T-cell (primary cell): ENCODE measurements at places on chromosomes 11 and 22. TPM values are rescaled to one million over a fixed set of nuclear protein-coding genes. Genes with fewer than 3 reads are reported as not detected.
A peak's percentile ranks its signal among the peaks of the same experiment; 100 is the strongest.

Gene OOSP2
- not detected for total RNA-seq

Gene CELSR1
- 1.6 TPM for total RNA-seq

Gene GVQW3
- total RNA-seq, result 4.2 TPM

- no peak for DNase-seq
Observed at GRCh38 chr11:66570079-66570849, 1.9 kb upstream of the CTSF start.

GRCh38 chr11:12015486-12015885, 7.1 kb upstream of the DKK3 start:
- no peak for DNase-seq

- DNase-seq, result no peak
Observed at GRCh38 chr11:132992838-132993631, 539.3 kb downstream of the OPCML start.

DNA sequence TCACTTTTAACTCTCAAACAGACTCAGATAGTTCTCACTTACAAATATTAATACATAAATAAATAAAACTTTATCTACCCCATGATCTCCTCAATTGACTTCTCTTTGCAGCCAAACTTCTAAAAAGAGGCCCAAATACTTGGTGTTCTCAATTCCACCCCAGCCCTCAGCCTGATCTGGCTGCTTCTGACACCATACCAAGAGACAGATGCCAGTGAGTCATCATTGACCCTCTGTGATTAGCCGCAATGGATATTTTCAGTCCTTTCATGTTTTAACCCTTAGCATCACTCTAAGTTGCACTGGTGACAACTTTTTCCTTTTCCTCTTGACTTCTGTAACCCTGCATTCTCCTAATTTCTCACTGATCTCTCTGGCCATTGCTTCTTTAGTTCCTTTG, 184.1 kb upstream of the ARHGAP20 start:
- DNase-seq, result no peak

DNA sequence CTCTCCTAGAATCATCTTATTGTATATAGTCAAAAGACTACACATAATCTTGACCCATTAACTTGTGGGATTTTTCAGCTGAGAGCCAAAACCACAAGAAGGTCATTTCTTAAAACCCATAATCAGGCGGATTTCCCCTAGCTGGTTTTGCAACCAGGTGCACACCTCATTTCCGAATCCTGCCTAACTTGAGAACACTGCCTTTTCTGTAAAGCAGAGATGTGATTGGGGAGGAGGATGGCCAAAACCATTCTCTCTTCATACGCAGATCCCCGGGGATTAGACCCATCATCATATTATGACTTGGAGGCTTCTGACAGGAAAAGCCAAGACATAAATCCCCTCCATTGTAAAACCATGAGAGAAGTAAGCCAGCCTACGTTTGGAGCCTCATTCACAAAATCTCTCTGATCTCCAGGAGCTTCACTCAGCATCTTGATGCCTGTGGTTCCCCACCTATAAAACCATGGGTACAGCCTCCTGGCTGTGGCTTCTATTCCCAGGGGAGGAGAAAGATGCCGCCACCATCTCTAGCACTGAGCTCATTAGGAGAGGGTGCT, 191.3 kb downstream of the KIF18A start:
- no peak for DNase-seq

GRCh38 chr22:33520904-33521780, 399.1 kb downstream of the LARGE1 start:
- DNase-seq, result no peak

DNA sequence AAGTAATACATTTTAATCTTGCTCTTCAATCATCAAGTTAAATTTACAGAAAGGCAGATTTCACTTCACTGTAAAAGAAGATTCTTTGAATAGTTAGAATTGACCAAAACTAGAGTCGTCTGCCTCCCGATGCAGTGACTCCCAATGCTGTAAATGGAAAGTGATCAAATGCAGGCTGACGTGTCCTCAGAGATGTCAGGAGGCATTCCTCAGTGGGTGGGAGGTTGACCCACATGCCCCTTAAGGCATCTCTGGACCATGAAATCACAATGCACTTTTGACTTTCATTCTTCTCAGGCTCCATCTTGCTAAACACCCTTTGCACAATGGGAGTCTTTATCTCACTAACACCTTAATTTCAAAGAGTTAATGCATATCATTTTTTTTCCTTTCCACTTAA, 19.0 kb upstream of the CECR2 start:
- no peak for DNase-seq

DNA sequence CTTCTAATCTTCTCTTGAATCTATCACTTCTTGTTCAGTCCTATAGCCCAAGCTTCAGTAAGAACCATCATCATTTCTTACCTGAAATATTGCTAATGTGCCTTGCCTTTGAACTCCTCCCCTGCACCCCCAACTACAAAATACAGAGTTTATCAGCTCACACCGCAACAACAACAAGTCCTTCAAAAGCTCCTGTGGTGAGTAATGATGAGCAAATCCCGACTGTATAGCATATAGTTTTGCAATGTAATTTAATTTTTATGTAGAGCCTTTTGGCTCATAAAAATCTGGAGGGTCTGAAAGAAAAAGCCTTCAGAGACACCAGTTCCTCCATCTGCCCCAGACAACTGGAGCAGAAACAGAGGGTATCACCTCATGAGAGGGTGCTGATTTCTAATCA, 124.7 kb downstream of the ARHGAP32 start:
- no peak for DNase-seq

DNA sequence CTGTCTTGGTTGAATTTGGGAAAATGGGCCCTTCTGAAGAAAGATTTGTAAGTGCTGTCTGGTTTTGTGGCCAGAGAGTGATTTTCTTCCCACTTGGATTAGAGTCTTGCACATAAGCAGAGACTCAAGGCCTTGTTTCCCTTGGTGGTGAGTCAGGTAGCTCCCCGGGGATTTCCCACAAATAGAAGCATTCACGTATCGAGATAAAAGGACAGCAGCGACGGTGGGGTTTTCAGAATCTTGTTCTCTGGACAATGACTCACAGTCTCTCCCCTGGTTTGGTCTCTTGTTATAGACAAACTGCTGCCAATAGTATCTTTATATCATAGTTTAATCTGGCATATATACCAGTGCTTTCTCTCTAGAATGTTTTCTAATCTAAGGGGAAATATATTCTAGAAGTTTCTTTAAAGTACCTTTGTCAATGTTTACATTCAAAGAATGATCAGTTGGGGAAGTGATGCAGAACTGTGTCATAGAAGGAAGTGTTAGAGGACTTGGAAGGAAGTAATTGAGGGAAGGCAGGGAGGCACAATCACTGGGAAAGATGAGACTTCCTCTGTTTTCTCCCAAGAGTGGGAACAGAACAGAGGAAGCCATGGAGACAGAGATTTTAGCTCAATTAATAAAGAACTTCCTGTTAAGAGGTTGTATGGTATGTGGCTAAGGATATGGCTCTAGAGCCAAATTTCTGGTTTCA, 18.1 kb downstream of the POLA2 start:
- no peak for DNase-seq

GRCh38 chr22:31127181-31127772, 4.5 kb downstream of the INPP5J start:
- DNase-seq, result no peak

- DNase-seq, result no peak
Observed at GRCh38 chr11:117425679-117426296, 98.1 kb downstream of the CEP164 start.

DNA sequence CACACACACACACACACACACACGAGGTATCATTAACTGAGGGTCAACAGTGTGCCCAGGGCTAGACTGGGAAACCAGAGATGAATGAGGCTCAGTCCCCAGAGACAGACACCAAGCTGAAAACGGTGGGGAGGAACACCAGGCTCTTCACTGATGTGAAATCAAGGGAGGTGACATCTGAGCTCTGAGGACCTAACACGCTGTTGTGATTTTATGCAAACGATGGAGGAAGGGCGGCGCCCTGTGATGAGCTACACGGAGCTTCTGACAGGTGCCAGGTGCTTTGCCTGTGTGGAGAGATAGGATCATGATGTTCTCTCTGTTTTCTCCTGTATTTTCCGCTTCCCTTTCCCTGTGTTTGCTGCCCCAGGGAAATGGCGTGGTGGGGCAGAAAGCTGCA, 6.5 kb upstream of the CYB5R3 start:
- DNase-seq, result no peak

DNA sequence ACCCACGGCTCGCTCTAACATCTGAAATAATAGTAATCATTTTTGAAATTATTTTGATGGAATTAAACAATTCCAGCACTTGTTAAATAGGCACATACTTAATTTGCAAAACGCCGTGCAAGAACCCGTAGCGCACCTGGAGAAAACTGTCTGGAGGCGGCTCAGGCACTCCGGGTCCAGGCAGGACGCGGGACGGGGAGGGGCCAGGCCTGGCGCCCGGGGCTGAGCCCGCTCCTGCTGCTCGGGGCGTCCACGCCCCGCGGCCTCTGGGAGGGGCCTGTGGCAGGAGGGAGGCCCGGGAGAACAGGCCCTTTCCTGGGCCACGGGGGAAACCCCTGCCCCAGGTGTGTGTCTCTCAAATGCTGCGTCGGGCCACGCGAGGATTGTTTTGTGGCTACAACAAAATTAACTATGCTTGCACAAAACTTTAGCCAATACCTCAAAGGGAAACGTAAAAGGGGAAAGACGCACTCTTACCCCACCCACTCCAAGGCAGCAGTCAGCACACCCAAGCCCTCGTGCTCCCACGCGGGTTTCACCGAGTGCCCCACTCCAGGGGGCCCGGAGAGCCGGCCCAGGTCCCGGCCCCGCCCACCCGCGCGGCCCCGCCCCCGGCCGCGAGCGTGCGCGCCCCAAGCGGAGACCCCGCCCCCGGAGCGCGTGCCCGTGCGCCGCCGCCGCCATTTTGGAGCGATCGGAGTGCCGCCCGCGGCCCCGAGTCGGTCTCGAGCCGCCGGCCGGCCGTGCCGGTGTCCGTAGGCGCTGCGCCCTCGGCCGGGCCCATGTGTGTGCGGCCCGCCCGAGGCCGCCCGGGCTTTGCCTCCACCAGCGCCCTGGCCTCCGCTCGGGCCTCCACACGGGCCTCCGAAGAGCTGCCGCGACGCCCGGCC, at the start of gene PPP6R2:
TSS of gene PPP6R2 (plus strand) at position 677 of the 890 bp plus-strand sequence. CDS start 50,582 bp downstream, outside the sequence.
- DNase-seq, result peak; percentile 86

DNA sequence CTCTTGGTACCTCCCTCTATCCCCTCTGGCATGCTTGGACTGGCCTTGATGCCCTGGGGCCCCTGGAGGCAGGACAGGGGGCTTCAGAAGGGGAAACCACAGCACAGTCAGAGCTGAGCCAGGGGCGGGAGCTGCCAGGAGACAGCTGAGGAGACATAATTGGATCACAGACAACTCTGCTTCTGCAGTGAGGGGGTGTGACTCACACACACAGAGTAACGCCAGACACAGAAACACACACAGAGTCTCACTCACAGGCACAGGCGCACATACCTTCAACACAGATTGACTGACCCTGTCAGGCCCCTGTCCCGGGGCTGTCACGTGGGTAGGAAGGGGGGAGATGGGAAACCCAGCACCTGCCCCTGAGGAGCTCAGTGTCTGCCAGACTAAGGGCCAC, 20.6 kb downstream of the STARD10 start:
- no peak for DNase-seq

GRCh38 chr22:30455075-30455840, 16.6 kb downstream of the SEC14L3 start:
- no peak for DNase-seq

DNA sequence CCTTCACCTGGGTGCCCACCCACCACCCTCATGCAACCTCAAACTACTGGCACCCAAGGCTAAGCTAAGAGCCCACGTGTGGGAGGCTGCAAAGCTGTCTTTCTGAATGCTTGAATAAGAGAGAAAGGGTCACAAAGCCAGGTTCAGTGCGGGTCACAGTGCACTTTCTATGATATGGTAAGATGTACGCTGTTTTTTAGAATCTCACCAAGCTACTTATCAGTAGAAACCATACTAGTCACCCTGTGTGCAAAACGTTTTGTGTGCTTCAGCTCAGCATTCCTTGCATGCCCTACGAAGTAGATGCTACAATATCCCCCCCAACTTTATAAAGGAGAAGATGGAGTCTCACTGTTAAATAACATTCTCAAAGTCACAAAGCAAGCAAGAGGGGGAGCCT, 14.9 kb downstream of the P2RX3 start:
- DNase-seq, result no peak

GRCh38 chr11:119722281-119722794, 6.7 kb downstream of the NECTIN1 start:
- DNase-seq, result no peak

DNA sequence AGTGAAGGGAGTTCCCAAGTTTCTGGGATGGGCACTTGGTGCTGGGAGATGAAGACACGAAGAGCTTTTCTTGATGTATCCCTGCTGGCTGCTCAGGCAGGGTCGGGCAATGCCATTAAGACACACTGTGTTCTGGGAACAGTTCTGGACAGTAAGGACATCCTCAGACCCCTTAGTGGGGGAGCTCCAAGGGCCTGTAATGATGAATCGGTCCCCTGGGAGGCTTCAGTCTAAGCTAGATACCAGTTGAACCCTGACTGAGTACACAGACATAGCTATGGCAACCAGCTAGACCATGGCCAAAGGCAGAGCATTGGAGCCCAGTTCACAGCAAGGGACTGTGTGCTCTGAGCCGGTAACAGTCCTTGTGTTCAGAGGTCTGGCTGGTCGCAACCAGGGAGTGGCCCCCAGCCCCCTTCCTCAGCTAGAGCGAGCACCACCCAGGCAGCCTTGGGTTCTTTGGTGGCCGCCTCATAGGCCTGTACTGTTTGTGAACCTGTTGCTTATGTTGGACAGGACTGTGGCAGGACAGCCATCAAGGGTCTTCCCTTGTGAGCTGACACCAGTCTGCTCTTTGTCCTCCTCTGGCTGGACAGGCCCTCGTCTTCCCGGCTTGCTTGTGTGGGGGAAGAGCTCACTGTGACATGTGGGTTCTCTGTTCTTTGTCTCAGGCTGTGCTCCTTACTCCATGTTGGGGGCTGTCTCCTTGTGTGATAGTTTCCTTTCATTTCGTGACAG, 25.0 kb downstream of the MED15 start:
- no peak for DNase-seq

- DNase-seq, result no peak
Observed at GRCh38 chr11:134911514-134912180, 499.6 kb upstream of the B3GAT1 start.

DNA sequence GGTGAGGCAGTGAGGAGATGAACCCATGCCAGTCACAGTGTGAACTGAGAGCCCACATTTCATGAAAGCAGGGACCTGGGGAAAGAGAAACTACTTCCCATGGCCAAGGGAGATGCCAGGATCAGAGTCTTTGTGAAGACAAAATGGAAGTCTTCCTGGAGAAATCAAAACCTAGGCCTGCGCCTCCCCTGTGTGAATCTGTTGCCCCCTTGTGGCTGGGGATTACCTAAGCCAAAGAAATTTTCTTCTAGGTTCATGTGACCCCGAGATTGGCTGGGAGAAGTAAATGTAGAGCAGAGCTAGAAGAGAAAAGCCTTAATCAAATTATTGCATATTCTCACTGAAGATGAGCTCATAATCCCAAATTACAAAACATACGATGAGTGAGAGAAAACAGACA, 1075.3 kb downstream of the TBC1D22A start:
- DNase-seq, result no peak

GRCh38 chr11:17601676-17602075, 54.6 kb downstream of the OTOG start:
- DNase-seq, result no peak

DNA sequence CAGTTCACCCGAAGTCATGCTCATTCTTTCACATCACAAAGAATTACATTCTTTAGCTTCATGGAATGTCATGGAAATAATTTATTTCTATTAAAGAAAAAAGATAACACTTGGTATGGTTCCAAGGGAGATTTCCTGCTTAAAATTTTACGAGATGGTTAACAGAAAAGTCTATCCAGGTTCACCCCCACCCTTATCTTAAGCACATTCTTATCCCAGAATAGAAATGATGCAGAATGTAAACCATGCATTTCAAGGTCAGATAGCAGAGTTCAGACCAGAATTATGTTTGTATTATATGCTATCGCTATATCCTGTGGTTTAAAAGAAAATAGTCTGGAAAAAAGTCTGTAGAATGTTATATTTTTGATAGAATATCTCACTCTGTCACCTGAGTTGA, 58.7 kb downstream of the GAS2 start:
- DNase-seq, result no peak
